ENCODE measurements at places on chromosomes 5 and 9. TPM values are rescaled to one million over a fixed set of nuclear protein-coding genes. Genes with fewer than 3 reads are reported as not detected.

The QRFP gene
- total RNA-seq: not detected

GRCh38 chr9:119043996-119044395 lies 325.2 kb downstream of the BRINP1 start:
- no peaks in the 10 kb centered on the region for H3K36me3 ChIP-seq
- no peak overlapping the region for H3K27ac ChIP-seq
- no peak for DNase-seq
- H3K4me1 ChIP-seq: no peaks in the 10 kb centered on the region
- H3K27me3 ChIP-seq: no peaks in the 10 kb centered on the region

- no peaks in the 10 kb centered on the region for H3K27me3 ChIP-seq
- no peak overlapping the region for H3K27ac ChIP-seq
- peak; percentile 95 for DNase-seq
These were observed 5.0 kb downstream of the ENTPD8 start for GRCh38 chr9:137435980-137436760.

- no peak overlapping the region for H3K27ac ChIP-seq
- no peak for DNase-seq
- H3K36me3 ChIP-seq: no peaks in the 10 kb centered on the region
- H3K27me3 ChIP-seq: no peaks in the 10 kb centered on the region
- H3K4me3 ChIP-seq: no peak overlapping the region
- H3K4me1 ChIP-seq: no peaks in the 10 kb centered on the region
These were observed 1016.3 kb upstream of the SEMA6A start for GRCh38 chr5:117590944-117591343.

GRCh38 chr9:21967702-21968101 lies 26.5 kb downstream of the CDKN2A start:
- no peak overlapping the region for H3K4me3 ChIP-seq
- H3K27me3 ChIP-seq: peaks cover 80% of the 10 kb centered on the region
- DNase-seq: no peak

DNA sequence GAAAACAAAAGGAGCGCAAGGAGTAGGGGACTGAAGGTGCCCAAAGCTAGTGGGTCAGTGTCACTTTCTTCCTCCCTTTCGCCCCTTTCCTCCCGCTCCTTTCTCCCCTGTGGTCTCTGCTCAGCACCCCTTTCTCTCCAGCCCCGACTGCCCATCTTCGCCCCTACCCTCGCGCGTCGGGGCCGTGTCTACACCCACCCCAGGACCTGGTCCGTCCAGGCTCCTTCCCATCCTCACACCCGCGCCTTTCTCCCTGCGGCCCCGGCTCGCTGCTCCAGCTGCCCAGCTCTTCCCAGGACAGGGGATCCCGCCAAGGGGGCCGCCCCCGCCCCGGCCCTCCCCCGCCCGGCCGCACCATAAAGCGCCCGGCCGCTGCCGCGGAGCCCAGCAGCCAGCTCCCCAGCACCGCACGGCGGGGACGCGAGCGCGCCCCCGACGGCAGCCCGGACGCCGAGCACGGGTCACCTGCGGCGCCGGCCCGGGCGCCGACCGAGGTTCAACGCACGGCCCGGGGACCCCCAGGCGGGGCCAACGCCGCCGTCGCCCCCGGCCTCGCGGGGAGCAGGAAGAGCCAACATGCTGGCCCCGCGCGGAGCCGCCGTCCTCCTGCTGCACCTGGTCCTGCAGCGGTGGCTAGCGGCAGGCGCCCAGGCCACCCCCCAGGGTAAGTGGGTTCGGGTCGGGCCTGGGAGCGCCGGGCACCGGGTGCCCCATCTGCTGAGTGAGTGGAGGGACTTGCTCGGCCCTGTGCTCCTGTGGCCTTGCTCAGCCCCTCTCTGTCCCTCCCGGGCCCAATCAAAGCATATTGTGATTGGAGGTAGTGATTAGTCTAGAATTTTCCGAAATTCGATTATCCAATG lies at the start of gene THBS4:
Gene THBS4 (plus strand): TSS at position 387 of the 860 bp plus-strand sequence. CDS start 190 bp downstream, at position 577.
- H3K4me1 ChIP-seq: no peaks in the 10 kb centered on the region
- no peaks in the 10 kb centered on the region for H3K36me3 ChIP-seq
- no peak for DNase-seq
- H3K27me3 ChIP-seq: peaks cover 60% of the 10 kb centered on the region
- no peak within 1 kb of the TSS for H3K27ac ChIP-seq
- H3K4me3 ChIP-seq: no peak within 1 kb of the TSS
